Vagina (tissue), 2 donors: ENCODE measurements at places on chromosomes 7 and 10. TPM values are rescaled to one million over a fixed set of nuclear protein-coding genes. Genes with fewer than 3 reads are reported as not detected.

DNA sequence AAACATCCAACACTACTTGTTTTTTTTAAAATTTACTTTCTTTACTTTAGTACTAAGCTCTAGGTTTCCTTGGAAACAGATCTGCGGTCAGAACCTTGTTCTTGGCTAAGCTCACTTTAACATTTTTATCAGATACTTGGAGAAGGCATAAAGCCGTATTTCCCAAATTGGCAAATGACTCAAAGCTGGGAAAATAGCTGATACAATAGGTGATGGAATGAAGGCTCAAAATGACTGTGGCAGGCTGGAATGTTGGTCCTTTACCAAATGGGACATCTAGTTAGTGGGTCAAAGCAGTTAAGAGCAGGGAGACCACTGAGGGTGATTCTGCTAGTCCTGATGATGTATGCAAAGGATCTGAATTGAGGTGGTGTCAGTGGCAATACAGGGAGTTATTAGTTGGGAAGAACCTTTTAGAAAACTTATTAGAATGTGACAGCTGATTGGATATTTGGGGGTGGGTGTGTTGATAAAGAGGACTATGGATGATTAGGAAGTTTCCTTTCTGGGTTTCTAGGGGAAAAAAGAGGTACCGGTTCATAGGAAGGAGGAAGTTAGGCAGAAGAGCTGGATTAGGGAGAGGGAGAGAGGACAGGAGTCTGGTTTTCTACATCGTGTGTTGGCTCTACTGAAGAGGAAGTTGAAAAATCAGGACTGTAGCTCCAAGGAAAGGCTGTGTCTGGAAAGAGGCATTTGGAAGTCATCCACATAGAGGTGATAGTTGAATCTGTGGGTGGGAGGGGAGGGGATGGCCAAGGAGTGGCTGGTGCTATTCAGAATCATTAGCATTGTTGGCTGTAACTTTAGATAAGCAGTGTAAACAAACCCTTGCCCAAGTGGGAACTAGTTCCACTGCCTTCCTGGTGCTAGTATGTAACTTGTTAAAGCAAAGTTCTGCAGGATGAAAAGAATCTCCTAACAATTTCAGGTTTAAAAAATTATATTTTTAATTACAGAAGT, 13.1 kb downstream of the PLCE1 start:
- no peak for DNase-seq
- H3K4me3 ChIP-seq: no peak overlapping the region
- H3K36me3 ChIP-seq: no peaks in the 10 kb centered on the region
- peaks cover 8% of the 10 kb centered on the region for H3K4me1 ChIP-seq

GRCh38 chr7:51929818-51930217, 613.2 kb upstream of the COBL start:
- no peak overlapping the region for H3K27ac ChIP-seq
- H3K36me3 ChIP-seq: no peaks in the 10 kb centered on the region
- no peaks in the 10 kb centered on the region for H3K4me1 ChIP-seq
- no peaks in the 10 kb centered on the region for H3K27me3 ChIP-seq
- DNase-seq: no peak

GRCh38 chr7:106134241-106134640, 22.1 kb upstream of the SYPL1 start:
- DNase-seq: no peak
- no peaks in the 10 kb centered on the region for H3K36me3 ChIP-seq
- H3K27ac ChIP-seq: no peak overlapping the region
- no peaks in the 10 kb centered on the region for H3K4me1 ChIP-seq

DNA sequence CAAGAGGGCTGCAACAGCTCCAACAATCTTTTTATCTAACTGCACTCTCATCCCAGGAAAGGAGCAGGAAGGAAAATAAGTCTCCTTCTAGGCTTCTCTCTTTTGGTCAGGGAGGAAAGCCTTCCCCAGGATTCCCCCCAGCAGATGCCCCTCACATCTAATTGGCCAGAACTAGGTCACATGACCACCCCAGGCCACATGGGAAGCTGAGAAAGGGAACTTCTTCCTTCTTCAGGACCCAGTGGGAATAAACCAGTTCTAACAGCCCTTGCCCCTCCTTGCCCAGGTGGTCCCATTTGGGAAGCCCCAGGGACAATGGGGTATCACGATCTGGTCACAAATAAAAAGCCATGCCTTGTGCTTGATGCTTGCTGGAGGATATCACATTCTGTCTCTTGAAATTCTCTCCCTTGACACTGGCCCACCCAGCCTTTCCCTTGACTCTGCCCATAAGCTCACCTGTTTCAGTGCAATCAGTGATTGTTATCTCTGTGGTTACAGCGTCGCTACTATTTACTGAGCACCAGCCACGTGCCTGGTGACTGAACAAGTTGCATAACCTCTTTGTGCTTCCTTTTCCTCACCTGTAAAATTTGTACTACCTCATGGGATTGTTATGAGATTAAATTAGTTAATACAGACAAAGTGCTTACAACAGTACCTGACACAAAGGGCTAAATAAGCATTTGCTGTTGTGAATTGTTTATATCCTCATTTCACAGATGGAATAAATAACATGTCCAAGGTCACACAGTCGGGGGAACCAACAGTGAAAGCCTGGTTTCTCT, 9.0 kb upstream of the TACR2 start:
- H3K27ac ChIP-seq: no peak overlapping the region
- DNase-seq: no peak
- no peak overlapping the region for H3K4me3 ChIP-seq
- no peaks in the 10 kb centered on the region for H3K4me1 ChIP-seq
- H3K36me3 ChIP-seq: no peaks in the 10 kb centered on the region
- H3K27me3 ChIP-seq: no peaks in the 10 kb centered on the region

H2AZ2 gene
- total RNA-seq: 97.5 TPM
